SJSA1 (cell line): ENCODE measurements at places on chromosomes 5 and 9.
A peak's percentile ranks its signal among the peaks of the same experiment; 100 is the strongest.

GRCh38 chr9:136105398-136106135, 10.5 kb upstream of the NACC2 start:
- no peak for DNase-seq

DNA sequence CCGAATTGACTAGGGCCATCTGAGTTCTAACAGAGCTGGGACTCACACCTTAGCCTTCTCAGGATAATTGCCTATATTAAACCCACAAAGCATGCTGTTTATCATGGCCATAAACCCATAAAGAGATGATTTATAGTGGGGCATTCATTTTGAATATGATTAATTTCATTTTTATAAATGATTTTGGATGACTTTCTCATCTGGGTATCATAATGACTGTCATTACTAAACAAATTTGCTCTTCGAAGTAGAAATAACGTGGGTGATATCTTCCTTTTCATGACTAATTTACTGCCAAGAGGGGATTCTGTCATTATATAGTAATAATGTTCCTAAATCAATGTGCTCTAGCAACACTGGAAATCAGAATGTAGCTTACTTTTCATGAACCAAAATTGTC, 498.2 kb downstream of the CDH12 start:
- no peak for DNase-seq

GRCh38 chr5:136308212-136308795, 57.0 kb downstream of the TRPC7 start:
- no peak for DNase-seq

DNA sequence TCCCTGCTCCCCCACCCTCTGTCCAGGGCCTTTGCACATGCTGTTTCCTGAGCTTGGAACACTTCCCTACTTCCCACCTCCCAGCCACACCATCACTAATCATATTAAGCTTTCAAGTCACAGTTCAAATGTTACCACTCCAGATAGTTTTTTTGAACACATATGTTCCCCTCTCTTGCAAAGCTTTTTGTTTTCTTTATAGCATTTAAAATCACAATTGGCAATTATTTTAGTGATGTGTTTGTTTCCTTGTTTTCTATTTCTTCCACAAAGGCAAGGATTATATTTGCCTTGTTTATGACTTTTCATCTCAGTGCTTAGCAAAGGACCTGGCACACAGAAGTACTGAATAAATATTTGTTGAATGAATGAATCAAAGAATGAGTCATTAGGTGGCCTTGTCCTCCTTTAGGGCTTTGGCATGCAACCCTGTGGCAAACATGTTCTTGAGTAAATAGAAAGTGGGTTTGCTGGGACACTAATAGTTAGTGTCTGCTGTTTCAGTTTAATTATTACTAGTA, 386.8 kb downstream of the FGF10 start:
- DNase-seq = peak; percentile 82

DNA sequence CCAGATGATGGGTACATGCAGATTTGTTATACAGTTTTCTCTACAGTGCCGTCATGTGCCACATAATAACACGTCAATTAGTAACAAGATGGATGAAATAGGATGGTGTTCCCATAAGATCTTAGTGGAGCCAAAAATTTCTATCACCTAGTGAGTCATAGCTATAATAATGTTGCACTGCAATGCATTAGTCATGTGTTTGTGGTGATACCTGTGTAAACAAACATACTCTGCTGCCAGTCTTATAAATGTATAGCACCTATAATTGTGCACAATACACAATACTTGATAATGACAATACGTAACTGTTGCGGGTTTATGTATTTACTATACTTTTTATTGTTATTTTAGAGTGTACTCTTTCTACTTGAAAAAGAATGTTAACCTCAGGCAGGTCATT, 865.4 kb downstream of the MAT2B start:
- DNase-seq = no peak

DNA sequence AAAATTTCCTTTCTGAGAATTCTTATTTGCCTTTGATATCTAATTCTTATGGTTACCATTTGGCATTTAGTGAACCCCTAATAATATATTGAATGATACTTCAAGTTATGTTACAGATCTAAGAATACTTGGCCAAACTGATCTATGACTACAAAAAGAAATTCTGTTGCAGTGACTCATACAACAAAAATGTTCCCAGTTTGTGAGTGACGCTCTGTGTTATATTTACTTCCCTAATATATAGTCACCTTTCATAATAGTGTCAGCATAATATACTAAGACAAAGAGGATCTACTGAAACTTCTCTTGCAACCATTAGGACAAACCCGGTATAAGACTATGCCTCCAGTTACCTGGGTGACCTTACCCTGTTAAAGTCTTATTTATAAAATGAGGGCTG, 216.9 kb upstream of the TLX3 start:
- peak; percentile 66 for DNase-seq

- no peak for DNase-seq
Measured at GRCh38 chr5:150302301-150303069, at the start of gene ARSI. TSS of gene ARSI (minus strand) at chr5:150302905. CDS start at chr5:150302373, 532 bp downstream.

GRCh38 chr5:152470167-152470566, 65.1 kb upstream of the NMUR2 start:
- no peak for DNase-seq

DNA sequence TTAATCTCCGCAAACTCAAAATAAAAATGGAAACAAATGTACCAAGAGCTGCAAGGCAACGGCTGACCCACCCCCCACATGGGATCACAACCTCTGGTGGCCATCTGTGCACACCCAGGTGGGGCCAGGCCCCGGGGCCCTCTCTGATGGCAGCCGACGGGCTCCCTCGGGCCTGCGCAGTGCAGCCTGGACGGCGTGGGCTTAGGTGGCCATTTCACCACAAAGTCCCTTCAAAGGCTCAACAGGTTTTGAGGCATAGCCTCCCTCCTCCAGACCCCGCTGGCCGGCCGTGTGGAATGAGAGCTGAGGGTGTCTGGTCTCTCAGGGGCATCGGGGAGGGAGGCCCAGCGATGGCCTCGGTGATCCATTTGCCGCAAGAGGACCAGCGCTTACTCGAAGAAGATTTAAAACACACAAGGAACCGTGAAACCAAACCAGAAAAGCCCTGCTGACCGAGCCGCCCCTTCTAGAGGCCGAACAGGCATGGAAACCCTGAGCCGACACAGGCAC, 42.7 kb upstream of the CEP72 start:
- peak; percentile 26 for DNase-seq

DNA sequence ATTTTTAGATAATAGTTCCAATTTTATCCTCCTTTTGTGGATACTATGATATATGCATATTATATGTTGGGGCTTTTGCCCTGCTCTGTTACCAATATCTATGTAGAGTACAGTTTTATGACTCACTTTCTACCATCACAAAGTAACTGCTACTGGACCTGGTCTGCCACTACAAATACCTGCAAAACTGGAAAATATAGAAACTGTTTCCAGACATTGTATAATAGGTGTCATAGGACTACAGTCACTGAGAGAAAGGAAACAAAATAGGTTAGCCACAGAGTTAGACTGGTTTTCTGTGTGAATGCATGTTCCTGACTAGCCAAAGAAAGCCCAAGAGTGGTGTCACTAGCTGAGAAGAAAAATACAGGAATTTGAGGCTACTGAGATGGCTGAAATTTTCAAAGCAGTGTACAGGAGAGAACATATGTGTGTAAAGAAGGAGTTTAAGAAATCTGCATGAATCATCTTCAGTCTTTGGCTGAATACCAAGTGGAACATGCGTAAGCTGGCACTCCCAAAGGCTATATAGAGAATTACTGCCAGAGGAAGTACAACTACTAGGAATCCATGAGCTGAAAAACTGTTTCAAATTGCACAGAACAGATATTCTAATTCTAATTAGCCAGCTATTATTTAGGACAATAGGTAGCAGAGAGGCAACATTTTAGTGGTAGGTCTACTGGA, 29.0 kb upstream of the FAM174A start:
- no peak for DNase-seq

GRCh38 chr5:38543074-38543473, 13.4 kb downstream of the LIFR start:
- no peak for DNase-seq

DNA sequence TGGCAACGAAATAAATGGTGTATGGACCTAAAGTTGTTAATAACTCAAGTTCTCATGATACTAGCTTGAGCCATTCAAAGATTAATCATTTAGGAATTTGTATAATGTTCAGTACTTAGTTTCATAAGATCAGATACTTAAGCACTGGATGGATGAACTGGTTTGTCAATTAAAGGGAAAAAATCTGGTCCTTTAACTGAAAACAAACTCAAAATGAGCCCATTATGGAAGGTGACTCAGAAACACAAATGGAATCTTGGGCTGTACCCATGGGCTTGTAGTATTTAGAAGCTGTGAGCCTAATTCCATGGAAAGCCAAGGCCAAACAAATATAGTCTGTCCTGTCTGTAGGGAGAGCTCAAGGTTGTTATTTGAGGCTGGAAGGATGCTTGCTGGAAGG, 27.6 kb upstream of the ADRB2 start:
- no peak for DNase-seq

- DNase-seq = no peak
Measured at GRCh38 chr9:38202336-38202938, 133.4 kb upstream of the SHB start.

DNA sequence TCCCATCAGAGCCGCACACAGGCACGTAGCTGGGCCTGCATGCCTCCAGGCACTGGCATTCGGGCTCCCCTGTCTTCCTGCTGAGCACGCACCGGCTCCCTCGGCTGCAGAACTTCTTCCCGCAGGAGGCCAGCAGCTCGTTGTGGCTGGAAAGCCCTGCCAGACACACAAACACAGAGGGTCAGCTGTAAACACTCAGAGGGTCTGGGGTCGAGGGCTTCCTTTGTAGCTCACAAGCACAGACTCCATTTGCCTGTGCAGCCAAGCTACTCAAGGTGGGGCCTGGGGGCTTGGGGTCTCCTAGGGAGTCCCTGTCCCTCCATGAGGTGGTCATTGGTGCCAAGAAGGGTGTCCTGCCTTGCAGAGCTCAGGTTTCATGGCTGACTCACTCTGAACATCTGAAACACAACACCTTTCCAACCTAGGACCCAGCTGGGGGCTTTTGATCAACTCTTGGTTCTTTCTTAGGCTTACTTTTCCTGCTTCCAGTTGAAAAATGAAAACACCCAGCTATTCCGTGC, 211.4 kb downstream of the FSTL4 start:
- no peak for DNase-seq

GRCh38 chr5:64519263-64519662, 13.4 kb downstream of the RGS7BP start:
- no peak for DNase-seq

- DNase-seq = no peak
Measured at GRCh38 chr5:157072508-157072907, 13.6 kb upstream of the HAVCR1 start.

DNA sequence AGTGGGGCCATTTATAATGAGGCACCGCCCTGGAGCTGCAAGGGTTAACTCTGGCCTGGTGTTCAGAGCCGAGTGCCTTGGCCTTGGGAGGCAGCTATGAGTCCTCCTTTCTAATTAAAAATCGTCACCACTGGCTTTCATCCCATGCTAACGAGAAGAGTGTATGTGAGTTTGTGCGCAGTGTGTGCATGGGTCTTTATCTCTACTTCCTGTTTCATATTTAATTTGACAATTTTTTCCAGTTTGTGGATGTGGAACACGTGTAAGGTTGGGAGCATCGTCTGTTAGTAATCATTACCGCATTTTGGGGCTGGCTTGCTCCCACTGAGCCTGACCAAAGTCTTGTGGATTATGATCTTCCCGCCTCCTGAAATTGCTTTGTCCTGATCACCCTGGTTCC, 76.4 kb downstream of the NDFIP1 start:
- no peak for DNase-seq

DNA sequence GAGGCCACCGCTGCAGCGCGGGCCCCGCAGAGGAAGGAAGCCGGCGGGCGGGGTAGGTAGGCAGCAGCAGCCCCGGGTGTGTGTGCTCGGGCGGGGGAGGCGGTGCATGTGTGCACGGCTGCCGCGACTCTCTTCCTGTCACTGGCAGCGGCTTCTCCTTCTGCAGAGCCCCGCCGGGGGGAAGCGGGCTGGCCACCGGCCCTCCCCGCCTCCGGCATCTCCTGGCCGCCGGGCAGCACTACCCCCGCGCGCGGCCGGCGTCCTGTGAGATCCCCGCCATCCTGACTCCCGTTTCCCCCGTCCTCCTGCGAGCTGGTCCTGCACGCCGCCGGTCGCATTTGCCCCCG, 315 bp downstream of the PIK3R1 start:
- peak; percentile 87 for DNase-seq

DNA sequence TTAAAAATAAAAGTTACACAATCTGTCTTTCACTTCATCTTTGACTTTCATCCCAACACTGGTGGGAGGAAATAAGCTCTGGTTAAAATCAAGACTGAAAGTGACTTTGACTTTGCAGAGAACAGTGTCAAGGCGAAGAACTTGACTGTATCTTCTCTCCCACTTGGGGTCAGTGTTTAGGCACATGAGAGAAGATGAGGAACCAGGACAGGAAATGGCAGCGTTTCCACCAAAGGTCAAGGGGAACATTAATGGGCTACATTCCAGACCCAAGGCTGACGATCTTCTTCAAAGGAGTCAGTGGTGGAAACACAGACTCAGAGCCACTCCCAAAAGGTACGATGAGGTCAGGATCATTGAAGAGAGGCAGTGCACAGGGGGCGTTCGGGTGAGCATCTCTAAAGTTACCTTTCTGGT, 409.5 kb downstream of the ARHGEF28 start:
- no peak for DNase-seq

GRCh38 chr9:126932871-126933321, 18.3 kb downstream of the RALGPS1 start:
- no peak for DNase-seq

DNA sequence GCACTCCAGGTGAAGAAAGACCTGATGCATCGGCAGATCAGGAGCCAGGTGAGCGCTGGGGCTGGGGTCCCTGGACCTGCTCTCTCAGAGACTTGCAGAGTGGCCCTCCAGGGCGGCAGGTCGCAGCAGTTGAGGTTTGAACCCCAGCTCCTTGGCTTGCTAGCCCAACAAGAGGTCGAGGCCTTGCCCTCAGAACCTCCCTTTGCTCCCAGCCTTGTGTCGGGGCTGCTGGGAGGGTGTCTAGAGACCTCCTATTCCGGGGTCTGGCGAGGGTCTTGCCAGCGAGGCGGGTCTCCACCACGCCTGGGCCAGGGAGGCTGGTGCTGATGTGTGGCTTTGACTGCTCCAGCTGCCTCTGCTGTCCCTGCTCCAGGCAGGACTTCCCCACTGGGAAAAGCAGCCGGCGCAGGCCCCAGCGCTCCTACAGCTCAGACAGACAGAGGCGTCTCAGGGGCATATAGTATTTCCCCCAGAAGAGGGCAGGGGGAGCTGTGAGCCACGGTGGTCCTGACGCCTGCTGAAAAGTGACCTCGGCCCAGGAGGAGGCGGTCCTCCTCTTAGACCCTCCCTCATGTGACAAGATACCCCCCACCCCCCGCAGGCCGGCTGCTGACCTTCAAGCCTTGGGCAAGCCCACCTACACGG, 38.3 kb downstream of the LRSAM1 start:
- DNase-seq = no peak

GRCh38 chr5:96410013-96410412, 23.0 kb downstream of the PCSK1 start:
- DNase-seq = no peak

- DNase-seq = peak; percentile 100
Measured at GRCh38 chr5:169350759-169351240, 49.9 kb upstream of the SLIT3 start.

GRCh38 chr5:96431376-96432187, 1.5 kb downstream of the PCSK1 start:
- no peak for DNase-seq

- no peak for DNase-seq
Measured at GRCh38 chr5:56640763-56641406, 174.5 kb upstream of the MAP3K1 start.

- DNase-seq = no peak
Measured at GRCh38 chr9:130672466-130672865, 8.1 kb downstream of the PRDM12 start.
